ENCODE measurements at places on chromosomes 1 and 21.

DNA sequence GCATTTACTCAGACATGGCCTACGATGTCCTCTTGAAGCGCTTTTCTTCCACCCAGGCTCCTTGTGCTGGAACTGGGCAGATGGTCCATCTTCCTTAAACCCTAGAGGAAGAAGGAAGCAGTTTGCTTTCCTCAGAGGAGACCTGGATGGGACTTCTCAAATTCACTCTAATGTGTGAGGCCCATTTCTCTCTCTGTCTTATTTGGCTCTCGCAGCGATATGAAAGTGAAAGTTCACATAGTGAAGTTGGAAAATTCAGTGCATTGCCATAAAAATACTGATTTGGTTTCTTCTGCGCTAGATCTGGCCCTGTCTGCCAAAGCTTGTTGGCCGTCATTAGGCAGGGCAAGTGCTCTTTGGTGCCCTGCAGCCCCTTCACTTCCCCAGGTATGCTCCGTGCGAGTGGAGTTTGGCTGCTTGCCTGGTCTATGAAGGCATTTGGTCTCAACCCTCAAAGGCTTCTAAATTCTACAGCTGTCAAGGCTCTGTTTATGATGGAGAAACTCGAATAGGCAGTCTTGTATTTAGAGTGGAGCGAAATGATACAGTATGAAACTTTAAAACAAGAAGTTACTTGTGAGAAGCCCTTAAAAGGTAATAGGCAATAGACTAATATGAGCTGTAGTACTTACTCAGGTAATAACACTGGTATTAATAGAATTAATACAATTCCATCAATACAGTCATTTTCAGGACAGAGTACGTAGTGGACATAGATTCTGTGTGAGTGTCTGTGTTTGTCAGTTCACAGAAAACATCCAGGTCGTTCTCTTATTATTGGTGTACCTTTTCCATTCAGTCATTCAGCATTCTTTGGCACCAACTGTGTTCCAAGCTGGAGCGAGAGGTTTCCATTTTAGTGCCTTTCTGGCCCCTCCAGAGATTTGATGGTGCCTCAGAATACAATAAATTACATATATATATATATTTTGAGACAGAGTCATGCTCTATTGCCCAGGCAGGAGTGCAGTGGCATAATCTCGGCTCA lies 20.5 kb downstream of the SZRD1 start:
- DNase-seq, result no peak

DNA sequence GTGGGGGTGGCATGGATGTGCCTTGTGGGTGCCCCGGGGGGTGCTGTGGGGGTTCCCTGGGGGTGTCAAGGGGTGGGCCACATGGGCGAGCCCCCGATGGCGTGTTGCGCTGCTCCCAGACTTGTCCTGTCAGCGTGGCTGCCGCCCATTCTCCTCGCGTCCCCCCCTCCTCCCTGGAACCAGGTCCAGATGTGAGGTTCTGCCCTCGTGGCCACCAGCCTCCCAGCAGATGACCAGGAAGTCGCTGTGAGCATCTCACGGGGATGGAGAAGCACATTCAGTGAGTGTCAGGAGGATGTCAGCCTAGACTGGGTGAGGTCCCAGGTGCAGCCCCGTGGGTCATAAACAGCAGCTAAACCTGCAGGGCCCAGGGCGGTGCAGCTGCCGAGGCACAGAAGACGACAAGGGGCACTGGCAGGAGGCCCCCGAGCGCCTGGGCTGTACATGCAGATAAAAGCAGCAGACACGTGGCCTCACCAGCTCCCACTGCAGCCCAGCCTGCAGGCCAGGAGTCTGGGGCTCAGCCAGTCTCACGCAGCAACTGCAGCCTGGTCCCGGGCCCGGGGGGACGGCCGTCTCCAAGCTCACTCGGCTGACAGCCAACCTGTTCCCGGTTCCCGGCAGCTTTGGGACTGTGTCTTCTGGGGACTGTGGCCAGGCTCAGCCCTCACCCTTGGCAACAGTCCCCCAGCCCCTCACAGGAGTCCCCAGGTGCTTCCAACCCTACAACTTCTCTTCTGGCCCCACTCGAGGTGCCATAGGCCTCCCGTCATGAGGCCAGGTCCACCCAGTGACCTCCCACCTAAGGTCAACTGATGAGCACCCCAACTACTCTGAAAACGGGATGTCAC lies 17.5 kb upstream of the COL6A2 start:
- no peak for DNase-seq

GRCh38 chr21:41927727-41928409 lies 25.9 kb downstream of the C2CD2 start:
- DNase-seq, result no peak

DNA sequence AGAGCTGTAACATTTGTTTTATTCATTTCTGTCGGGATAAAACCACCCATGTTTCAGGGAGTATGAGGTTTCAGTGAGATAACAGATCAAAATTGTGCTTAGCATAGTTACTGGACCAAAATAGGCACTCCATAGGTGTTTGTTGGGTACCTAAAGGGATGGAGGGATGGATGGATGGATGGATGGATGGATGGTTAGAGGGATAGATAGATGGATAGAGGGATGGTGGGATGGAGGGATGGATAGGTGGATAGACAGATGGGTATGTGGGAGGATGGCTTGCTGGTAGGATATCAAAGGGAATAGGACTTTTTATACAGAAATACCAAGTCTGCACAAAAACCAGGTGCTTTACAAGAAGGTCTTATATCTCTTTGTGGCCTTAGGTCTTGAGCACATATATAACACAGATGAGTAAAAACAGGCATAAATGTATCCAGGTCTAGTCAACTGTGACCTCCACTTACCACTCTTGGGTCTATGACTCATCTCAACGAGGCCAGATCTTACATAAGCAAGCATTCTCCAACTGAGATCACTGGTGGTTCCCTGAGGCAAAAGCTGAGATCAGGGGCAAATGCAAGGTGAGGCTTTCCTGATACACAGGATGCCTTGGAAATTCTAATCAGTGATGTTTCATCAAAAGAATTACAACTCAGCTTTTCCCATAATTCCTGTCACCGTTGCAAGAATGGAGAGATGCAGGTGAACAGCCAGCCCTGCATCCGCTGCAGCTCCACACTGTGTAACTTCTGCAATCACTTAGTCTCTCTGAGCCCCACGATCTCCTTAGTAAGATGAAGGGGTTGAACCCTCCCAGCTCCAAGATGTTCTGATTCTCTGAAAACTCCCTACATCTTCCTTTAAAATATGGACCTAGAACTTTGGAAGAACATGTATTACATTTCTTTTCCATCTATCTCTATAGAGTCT lies 32.0 kb downstream of the PTAFR start:
- DNase-seq, result no peak

DNA sequence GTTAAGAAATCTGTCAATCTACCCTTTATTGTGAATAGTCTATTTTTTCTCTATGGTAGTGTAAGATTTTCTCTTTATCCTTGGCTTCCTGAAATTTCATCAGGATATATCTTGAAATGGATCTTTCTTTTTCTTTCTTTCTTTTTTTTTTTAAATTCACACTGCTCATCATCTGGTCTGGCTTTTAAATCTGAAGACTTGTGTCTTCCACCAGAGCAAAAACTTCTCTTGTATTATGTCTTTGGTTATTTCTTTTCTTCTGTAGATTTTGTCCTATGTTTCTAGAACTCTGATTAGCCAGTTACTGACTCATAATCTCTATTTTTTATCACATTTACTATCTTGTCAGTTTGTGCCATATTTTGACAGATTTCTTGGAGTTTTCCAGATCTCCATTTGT lies 133.8 kb upstream of the LMO4 start:
- no peak for DNase-seq

GRCh38 chr1:167728818-167729410 lies 7.1 kb downstream of the MPZL1 start:
- DNase-seq, result no peak

DNA sequence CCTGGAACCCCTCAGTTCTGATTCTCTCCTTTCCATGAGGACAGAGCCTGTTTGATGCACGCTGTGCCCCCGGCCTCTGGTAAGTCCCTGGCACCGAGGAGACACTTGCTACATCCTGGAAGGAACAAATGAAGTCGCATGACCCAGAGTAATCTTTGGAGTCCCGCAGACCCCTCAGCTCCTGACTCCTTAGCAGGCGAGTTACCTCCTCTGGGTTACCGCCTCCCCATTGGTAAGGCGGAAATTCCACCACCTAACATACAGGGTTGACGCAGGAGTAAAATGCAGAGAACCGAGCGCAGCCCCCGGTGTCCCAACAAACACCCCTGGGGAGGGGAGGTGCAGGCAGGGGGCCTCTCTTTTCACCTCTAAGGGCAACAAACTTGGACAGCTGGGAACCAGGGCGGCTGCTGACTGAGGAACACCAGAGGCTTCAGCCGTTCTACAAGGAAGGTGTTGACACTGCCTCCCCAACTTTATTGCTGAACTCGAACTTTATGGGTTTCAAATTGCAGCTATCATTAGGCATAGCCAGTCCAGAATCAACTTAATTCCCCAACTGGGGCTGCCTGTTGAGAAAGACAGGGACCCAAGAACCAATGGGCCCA lies 115.3 kb upstream of the IFFO2 start:
- DNase-seq, result no peak

GRCh38 chr1:175278734-175279116 lies 86.1 kb upstream of the KIAA0040 start:
- DNase-seq, result no peak

DNA sequence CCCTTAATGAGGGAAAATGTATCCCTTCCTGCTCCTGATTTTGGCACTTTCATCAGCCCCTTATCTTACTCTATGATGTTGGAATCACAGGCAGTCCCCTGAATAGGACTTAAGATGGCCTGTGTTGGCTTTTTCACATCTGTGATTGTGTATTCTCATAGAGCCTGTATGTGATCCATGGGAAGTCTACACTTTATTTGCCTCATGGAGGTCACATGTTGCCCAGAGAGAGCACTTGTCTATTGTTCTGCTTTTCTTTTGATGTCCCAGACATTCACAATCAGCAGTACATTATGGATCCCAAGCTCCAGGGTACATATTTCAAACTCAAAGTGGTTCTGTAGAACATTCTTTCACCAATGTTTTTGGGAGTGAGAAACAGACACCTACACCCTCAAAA lies 885.2 kb upstream of the ADGRL2 start:
- DNase-seq, result no peak

- DNase-seq, result no peak
Measured at GRCh38 chr1:174230399-174230798, 71.1 kb downstream of the RABGAP1L start.

DNA sequence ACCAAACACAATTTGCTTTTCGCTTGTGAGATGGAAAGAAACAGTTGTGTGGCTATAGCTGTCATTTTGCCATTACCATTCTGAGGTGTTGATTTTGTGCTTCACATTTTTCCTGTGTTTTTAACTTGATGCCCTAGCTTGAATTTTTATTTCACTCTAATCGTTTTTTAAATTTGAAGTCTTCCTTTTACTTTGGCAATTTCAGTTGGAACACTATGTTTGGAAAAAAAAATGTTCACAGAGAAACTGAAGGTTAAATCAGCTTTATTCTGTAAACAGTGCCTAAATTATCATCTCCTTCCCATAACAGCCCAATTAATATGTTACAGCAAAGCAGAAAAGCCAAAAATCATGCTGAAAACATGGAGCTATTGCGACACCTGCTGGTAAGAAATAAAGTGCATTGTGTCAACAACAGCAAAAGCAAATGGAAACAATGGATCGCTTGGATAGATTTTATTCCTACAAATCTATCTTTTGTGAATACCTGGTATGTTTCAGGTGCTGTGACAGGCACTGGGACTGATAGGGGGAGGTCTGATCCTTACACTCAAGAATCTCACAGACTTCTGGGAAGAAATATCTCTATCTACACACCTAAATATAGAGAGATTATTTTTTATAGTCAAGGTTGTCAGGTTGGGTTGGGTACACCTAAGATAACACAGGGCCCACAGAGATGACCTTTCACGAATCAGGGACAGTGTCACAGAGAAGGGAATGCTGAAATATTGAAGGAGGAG lies 16.2 kb upstream of the ERICH3 start:
- DNase-seq, result no peak

- no peak for DNase-seq
Measured at GRCh38 chr1:32012709-32013385, 821 bp upstream of the KHDRBS1 start.

GRCh38 chr21:18449605-18450550 lies 46.3 kb upstream of the TMPRSS15 start:
- DNase-seq, result no peak

GRCh38 chr1:100816049-100816448 lies 78.6 kb downstream of the EXTL2 start:
- DNase-seq, result no peak

GRCh38 chr1:87334351-87335174 lies 5.9 kb downstream of the LMO4 start:
- DNase-seq, result no peak

- DNase-seq, result no peak
Measured at GRCh38 chr1:246791303-246791918, 67.2 kb downstream of the SCCPDH start.

DNA sequence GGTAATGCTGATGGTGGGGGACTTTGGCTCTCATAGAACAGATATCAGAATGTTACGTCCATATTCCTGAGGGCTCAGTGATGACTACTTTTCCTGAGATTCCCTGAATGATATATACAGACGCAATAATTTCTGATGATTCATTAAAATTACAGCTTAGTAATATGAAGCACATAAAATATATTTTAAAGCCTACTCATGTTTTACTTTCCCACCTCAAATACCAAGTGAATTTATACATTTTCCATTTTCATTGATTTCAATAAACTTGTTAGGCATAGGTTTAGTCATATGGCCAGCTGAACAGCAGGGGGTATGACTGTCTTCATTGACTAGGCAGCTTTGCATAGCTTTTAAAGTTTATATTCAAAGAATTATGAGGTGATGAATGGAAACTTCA lies 26.2 kb upstream of the PDC start:
- DNase-seq, result no peak

DNA sequence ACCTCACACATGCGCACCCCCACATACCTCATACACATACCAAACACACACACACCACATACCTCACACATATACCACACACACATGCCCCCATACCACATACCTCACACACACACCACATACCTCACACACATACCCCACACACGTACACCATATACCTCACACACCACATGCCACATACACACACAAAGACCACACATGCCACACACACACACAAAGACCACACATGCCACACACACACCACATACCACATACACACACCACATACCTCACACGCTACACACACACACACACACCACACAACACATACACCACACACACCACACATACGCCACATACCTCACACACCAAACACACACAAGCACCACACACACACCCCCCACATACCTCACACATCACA lies 30.0 kb downstream of the HIVEP3 start:
- no peak for DNase-seq
